ENCODE measurements at places on chromosomes 11 and 22.

- DNase-seq = no peak
Observed at GRCh38 chr11:14036469-14036868, 73.9 kb downstream of the SPON1 start.

DNA sequence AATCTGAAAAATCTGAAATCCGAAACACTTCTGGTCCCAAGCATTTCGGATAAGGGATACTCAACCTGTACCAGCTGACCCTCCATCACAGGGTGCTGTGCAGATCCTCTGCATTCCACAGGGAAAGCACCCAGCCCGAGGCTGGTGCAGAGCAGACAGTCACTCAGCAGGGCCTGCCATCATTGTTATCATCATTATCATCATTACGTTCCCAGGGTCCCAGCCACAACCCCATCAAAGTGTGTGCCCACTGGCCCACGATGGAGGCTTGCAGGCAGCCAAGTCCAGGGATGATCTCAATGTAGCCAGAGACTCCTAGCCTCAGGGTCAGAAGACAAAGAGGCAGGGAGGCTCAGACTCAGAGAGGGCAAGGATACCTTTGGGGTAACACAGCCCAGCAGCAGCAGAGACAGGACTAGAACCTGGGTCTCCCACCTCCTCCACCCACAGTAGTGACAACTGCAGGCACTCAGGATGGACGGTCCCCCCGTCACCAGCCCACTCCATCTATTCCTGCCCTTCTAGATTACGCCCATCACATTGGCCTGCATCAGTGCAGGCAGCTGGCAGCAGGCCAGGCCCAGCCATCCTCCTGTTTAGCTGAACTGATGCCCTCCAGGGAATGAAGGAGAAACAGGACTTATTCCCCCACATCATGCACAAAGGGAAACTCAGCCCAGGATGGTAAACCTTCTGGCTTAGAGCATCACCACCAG lies 10.3 kb downstream of the GAL3ST1 start:
- DNase-seq = no peak

GRCh38 chr11:5229356-5229755 lies 2.5 kb upstream of the HBB start:
- DNase-seq = no peak

GRCh38 chr11:120035756-120036155 lies 102.2 kb downstream of the TRIM29 start:
- DNase-seq = no peak

DNA sequence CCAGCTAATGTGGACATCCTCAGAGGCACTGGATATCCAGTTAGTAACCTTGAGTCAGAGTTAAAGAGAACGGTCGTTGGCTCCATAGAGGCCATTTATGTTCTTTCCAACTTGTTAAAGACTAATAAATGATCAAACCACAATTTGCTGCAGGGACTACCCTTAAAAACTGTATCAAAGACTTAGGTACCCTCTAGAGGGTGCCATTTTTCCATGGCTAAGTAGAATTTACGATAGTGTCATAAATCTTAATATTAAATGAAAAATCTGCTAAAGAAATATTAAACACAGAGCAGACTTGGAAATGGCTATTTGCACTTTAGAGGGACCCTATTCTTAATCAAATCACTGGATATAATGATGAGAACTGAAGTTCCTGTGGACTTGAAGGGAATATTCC lies 685.2 kb upstream of the CHORDC1 start:
- DNase-seq = no peak

GRCh38 chr11:47393163-47394049 lies 15.0 kb upstream of the SLC39A13 start:
- no peak for DNase-seq

DNA sequence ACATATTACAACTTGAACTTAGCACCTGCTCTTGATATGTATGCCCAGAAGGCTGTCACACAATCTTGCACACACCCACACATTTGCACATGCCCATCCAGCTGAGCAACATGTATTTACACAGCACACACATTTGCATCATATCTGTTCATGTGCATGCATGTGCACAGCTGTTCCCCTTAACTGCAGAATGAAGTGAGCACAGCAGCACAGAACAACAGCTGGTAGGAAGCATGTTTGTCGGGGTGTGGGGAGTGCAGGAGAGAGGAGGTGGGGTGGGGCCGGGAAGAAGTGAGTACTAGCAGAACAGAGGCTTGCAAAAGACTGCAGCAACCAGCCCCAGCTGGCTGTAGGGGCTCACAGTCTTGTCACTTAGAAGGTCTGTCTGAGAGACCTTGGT lies 296.5 kb downstream of the KIRREL3 start:
- DNase-seq = no peak

- DNase-seq = no peak
Observed at GRCh38 chr11:8748317-8748716, 65.7 kb downstream of the RPL27A start.

GRCh38 chr11:36141196-36141953 lies 147.8 kb downstream of the COMMD9 start:
- DNase-seq = no peak

Data from activated naive CD4-positive, alpha-beta T cell treated with anti-CD3 and anti-CD28 coated beads, Interleukin-2, amount 10 ng/mL, durations not matched to agents 7 days and 5 days (primary cell).